Skeletal muscle cell (primary cell): ENCODE measurements at places on chromosomes 16 and 17.

DNA sequence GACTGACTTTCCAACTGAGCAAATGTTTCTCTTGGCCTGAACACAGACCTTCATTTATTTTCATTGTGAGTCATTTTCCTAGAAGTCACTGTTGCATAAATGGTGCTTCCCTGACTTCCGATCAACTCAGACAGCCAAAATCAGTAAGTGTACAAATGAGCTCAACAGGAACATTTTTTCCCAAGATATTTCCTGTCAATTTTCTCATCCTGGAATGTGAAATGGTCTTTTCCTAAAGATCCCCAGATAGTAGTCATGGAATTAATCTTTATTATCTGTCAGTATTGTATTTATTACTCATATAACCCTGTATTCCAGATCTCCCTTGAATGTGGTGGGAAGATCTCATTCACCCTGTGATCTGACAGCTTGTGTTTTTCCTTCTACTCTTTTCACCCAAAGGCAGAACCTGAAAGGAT, 360.3 kb upstream of the KIF2B start:
- DNase-seq, result no peak

DNA sequence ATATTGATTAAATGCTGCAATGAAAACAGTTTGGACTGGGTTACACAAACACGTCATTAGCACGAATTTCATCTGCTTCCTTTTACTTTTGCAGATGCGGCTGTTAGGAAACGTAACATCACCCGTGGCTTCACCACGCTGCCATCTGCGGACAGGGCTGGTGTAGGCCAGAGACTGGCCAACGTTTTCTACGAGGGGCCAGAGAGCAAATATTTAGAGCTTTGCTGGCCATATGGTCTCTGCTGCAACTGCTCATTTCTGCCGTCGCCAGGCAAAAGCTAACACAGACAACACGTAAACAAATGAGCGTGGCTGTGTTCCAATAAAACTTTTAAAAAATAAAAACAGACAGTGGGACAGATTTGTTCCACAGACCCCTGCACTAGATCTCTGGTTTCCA, 96.6 kb downstream of the ENGASE start:
- DNase-seq, result no peak

DNA sequence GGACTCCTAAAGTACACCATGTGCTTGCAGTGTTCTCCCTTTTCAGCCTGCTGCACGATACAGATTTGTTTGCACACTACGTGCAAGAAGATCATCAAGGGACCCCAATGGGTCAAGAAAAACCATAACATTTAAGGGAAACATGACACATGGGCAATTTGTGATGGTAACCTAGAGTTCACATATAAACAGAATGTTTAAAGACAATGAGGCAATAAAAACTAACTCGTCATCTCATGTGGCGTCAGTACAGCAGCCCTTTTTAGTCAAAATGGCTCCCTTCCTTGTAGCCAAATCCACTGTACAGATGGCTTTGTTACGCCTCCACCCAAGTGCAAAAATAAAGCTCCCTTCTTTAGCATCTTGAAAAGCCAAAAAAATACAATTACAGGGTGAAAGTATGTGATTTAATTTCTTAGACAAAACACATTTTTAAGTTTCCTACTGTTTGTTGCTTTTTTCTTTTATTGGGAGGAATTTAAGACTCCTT, 173.7 kb downstream of the CDK5R1 start:
- no peak for DNase-seq

DNA sequence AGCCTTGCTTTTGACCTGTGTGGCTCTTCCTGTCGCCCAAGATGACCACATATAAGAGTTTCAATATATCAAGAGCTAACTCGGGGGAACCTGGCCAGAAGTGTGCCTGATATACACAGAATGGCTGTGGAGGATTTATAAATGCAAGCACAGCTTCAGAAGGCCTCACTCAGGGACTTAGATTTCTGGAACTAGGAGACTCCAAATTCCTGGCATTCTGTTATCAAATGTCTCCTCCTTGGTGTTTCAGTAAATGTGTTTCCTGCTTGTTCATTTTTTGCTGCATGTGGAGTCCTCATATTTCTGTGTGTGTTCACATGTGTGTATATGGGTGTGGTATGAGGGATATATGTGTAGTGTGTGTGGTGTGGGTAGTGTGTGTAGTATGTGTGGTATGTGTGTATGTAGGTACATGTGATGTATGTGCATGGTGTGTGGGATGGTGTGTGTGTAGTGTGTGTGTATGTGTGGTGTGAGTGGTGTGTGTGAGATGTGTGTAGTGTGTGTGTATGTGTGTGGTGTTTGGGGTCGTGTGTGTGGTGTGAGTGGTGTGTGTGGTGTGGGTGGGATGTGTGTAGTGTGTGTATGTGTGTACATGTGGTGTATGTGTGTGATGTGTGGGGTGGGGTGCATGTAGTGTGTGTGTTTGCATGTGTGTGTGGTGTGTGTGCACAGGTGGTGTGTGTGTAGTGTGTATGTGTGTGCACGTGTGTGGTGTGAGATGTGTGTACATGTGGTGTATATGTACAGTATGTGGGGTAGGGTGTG, 981 bp upstream of the CD300H start:
- no peak for DNase-seq
